ENCODE measurements at places on chromosomes 16 and 17. TPM values are rescaled to one million over a fixed set of nuclear protein-coding genes. Genes with fewer than 3 reads are reported as not detected.
A peak's percentile ranks its signal among the peaks of the same experiment; 100 is the strongest.

DNA sequence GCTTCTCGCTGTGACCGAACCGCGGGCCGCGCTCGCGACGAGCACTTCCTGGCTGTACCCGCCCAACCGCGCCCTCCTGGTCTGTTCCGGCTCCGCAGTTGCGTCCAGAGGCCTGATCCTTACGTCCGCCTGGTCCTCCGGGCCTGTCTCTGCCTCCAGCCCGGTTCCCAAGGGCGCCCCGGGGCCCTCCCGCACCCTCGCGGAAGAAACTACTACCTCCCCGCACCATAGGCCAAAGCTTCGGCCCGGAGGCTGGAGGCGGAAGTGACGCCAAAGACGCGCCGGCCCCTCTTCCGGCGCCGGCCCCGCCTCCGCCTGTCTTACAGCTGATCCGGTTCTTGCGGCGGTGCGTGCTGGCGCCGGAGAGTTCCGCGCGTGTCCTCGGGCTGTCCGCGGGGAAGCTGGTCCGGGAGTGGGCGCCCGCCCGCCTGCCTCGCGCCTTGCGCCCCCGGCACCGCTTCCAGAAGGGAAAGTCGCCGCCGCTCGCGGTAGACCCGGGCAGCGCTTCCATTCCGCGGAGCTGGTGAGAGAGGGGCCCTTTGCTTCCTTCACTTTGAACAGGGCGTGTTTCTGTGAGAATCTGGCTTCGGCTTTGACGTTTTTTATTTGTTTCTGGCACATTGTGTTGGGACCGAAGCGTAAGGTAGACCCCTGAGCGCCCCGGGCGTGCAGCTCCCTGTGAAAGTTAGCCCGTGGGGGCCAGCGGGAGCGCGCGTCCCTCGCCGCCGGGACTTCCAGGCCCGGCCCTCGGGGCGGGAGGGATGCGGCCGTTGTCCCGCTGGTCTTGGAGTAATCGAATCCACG is at the start of gene ZNF778:
ZNF778 (plus strand) TSS at position 316 of the 804 bp plus-strand sequence. CDS start 3,425 bp downstream, outside the sequence.
- peak within 1 kb of the TSS; percentile 92 for H3K27ac ChIP-seq
- H3K27me3 ChIP-seq, result no peaks in the 10 kb centered on the region
- peak within 1 kb of the TSS; percentile 72 for H3K4me3 ChIP-seq

DNA sequence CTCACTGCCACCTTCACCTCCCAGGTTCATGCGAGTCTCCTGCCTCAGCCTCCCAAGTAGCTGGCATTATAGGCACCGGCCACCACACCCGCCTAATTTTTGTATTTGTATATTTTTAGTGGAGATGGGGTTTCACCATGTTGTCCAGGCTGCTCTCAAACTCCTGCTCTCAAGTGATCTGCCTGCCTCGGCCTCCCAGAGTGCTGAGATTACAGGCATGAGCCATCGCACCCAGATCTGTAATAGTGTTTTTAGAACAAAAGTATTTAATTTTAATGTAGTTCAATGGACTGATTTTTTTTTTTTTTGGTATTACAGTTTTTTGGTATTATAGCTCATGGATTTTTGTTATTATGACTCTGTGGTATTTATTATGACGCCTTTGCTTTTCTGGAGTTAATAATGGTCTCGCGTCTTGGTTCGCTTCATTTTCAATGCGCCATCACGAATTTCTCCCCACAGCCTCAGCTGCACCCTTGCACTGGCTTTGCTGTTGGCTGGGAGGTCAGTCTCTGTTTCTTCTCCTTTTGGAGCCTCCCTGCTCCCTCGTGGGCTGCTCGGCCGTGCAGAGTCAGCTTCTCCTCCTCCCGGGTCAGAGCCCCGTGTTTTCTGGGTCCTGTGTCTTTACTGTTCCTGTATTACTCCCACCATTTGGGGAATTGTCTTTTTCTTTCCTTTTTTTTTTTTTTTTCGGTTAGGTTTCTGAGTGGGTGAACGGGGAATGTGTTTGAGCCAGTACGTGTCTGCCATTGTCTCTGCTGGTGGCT is 27.2 kb downstream of the BAIAP2 start:
- no peaks in the 10 kb centered on the region for H3K36me3 ChIP-seq
- no peaks in the 10 kb centered on the region for H3K27me3 ChIP-seq
- H3K4me1 ChIP-seq, result peaks cover 2% of the 10 kb centered on the region
- no peak overlapping the region for H3K27ac ChIP-seq
- no peak overlapping the region for H3K4me3 ChIP-seq

Gene SLC47A2
- total RNA-seq, result not detected

GRCh38 chr16:67000384-67001351 is 12.3 kb downstream of the CES4A start:
- H3K27me3 ChIP-seq, result no peaks in the 10 kb centered on the region
- peak overlapping the region; percentile 71 for H3K4me3 ChIP-seq
- peak; percentile 71 for DNase-seq
- peaks cover 4% of the 10 kb centered on the region for H3K36me3 ChIP-seq
- H3K27ac ChIP-seq, result peak overlapping the region; percentile 72

DNA sequence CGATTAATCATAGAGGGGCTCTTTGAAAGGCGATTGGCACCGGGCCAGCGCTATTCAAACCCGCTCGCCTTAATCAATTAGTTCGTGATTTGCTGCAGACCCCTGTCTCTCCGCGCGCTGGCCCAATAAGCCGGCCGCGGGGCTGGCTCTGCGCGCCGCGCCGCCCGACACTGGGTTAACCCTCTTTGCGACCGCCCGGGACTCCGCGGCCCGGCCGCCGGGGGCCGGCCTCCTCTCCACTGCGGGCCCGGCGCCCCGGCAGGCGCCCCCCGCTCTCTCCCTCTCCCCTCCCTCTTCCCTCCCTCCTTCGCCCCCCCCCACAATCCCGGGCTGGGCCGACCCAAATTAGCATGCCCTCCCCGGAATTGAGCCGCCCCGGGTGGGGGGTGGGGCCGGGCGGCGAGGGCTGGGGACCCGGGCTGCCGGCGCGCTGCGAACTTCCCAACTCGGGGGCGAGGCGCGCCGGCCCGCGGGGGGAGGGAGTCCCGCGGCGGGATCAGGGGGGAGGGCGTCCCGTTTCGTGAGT is 428 bp upstream of the SALL1 start:
- no peak for DNase-seq
- peaks cover 11% of the 10 kb centered on the region for H3K36me3 ChIP-seq
- no peaks in the 10 kb centered on the region for H3K4me1 ChIP-seq
- H3K27ac ChIP-seq, result no peak overlapping the region
- peaks cover 79% of the 10 kb centered on the region for H3K27me3 ChIP-seq

GRCh38 chr17:74491626-74492025 is 25.2 kb downstream of the CD300A start:
- no peak overlapping the region for H3K27ac ChIP-seq
- no peak overlapping the region for H3K4me3 ChIP-seq
- peaks cover 11% of the 10 kb centered on the region for H3K36me3 ChIP-seq

DNA sequence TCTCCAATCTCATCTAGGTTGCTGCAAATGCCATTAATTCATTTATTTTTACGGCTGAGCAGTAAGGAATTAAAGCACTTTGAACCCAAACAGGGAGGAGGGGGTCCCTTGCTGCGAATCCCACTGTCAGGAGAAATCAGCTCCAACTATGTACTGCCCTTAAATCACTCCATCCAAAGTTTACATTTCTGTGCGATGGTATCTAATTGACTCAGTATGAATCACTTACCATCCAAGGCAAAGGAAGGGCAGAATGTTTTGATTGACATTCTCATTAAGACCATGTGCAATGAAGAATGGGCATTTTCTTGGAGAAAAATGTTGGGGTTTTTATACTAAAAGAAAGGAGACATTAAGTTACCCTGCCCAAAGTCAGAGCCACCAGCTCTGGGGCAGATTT is 47.7 kb upstream of the XYLT1 start:
- no peaks in the 10 kb centered on the region for H3K4me1 ChIP-seq
- H3K36me3 ChIP-seq, result no peaks in the 10 kb centered on the region
- no peak for DNase-seq
- no peak overlapping the region for H3K4me3 ChIP-seq

Gene CHST5
- not detected for total RNA-seq

GRCh38 chr17:74838274-74838673 is 21.4 kb downstream of the GRIN2C start:
- no peak for DNase-seq
- peaks cover 10% of the 10 kb centered on the region for H3K4me1 ChIP-seq
- H3K36me3 ChIP-seq, result peaks cover 2% of the 10 kb centered on the region
- H3K27me3 ChIP-seq, result peaks cover 10% of the 10 kb centered on the region
- no peak overlapping the region for H3K27ac ChIP-seq

DNA sequence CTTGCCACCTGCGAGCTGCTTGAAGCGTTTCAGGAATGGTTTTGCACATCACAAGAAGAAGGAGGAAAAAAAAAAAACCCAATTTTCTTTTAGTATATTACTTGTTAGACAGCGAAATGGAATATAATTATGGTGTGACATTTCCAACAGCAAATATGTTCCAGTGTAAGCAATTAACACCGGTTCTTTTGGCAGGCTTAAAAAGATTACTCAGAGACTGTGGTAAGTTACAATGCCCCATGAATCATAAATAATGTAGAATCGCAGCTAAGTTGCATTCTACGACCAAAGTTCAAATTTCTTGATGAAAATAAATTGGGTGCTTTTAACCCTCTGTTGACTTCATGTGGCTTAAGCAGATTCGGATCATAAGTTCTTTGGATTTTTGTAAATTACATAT is 245.2 kb downstream of the XYLT1 start:
- H3K27ac ChIP-seq, result no peak overlapping the region
- no peaks in the 10 kb centered on the region for H3K27me3 ChIP-seq
- peaks cover 33% of the 10 kb centered on the region for H3K4me1 ChIP-seq
- peaks cover 17% of the 10 kb centered on the region for H3K36me3 ChIP-seq
- DNase-seq, result no peak

Gene FAM20A
- total RNA-seq, result not detected

Gene CORO1A
- total RNA-seq, result 1,875 TPM

- no peaks in the 10 kb centered on the region for H3K27me3 ChIP-seq
- H3K27ac ChIP-seq, result no peak overlapping the region
- peaks cover 70% of the 10 kb centered on the region for H3K36me3 ChIP-seq
- no peak overlapping the region for H3K4me3 ChIP-seq
- DNase-seq, result no peak
Observed at GRCh38 chr17:16007439-16007838, 7.8 kb downstream of the TTC19 start.

DNA sequence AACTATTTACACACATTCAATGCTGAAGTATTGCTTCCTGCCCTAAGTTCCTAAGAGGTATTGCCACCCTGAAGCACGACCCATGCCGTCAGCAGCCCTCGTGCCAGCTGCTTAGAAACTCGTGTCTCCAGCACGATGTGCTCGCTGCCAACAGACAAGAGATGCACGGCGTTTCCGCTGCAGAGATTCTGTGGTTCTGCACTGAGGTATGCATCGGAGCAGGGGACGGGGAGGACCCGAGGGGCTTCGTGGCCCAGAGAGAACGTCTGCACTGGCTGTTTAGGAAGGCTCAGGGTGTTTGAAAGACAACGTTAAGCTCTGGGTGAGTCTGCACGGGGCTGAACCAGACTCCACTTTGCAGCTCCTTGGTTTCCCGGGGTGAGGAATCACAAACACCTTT is 82.7 kb upstream of the CREBBP start:
- peaks cover 9% of the 10 kb centered on the region for H3K27me3 ChIP-seq
- peaks cover 4% of the 10 kb centered on the region for H3K36me3 ChIP-seq
- DNase-seq, result no peak

- no peak for DNase-seq
- H3K27ac ChIP-seq, result no peak overlapping the region
- H3K36me3 ChIP-seq, result no peaks in the 10 kb centered on the region
- H3K4me3 ChIP-seq, result no peak overlapping the region
- no peaks in the 10 kb centered on the region for H3K27me3 ChIP-seq
- no peaks in the 10 kb centered on the region for H3K4me1 ChIP-seq
Observed at GRCh38 chr16:49534901-49535610, 161.5 kb downstream of the C16orf78 start.

GRCh38 chr17:40063187-40063771 is 514 bp downstream of the THRA start:
- DNase-seq, result peak; percentile 50
- H3K36me3 ChIP-seq, result no peaks in the 10 kb centered on the region
- peaks cover 28% of the 10 kb centered on the region for H3K4me1 ChIP-seq
- H3K4me3 ChIP-seq, result peak overlapping the region; percentile 80
- H3K27me3 ChIP-seq, result peaks cover 23% of the 10 kb centered on the region
- no peak overlapping the region for H3K27ac ChIP-seq

Gene CCDC144A
- total RNA-seq, result 0.56 TPM

Gene KRTAP9-2
- not detected for total RNA-seq

DNA sequence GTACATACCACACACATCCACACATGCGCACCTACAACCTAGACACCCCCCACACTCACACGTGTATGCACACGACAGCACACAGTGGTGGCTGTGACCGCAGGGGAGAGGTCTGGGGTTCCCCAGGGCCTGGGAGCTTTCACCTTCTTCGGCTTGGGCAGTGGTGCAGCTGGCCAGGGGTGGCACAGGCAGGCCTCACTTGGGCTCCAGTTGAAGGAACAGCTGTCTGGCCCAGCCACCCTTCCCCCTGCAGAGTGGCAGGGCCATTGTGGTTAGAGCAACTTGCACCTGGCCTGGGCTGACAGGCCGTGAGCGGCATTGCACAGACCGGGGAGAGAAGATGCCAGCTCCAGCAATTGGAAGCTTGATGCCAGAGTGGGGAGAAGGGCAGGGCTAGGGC is 114.5 kb upstream of the GSE1 start:
- no peaks in the 10 kb centered on the region for H3K27me3 ChIP-seq
- no peak overlapping the region for H3K4me3 ChIP-seq
- H3K36me3 ChIP-seq, result no peaks in the 10 kb centered on the region
- H3K4me1 ChIP-seq, result no peaks in the 10 kb centered on the region

Gene LRRC37A
- total RNA-seq, result 2.5 TPM

DNA sequence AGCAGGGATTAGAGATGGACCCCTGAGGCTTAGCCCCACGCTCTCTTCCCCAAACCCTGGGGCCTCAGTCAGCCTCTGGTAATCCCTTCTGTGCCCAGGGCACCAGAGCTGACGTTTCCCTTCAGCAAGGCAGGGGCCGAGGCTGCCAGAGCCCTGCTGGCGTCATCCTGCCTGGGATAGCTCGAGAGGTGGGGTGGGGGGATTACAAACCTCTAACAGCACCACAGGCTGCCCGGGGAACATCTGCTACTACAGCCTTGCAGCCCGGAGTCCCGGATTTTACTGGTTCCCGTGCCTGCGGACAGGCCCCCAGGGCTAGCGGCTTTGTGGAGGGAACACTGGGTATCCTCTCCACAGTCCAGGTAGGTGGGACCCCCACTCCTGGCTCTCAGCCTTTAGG is at the start of gene AANAT:
AANAT (plus strand) TSS at position 238 of the 400 bp plus-strand sequence. CDS start 1,144 bp downstream, outside the sequence.
- H3K4me1 ChIP-seq, result peaks cover 4% of the 10 kb centered on the region
- DNase-seq, result no peak
- peaks cover 5% of the 10 kb centered on the region for H3K27me3 ChIP-seq
- no peak within 1 kb of the TSS for H3K27ac ChIP-seq
- H3K36me3 ChIP-seq, result peaks cover 3% of the 10 kb centered on the region
- H3K4me3 ChIP-seq, result no peak within 1 kb of the TSS

DNA sequence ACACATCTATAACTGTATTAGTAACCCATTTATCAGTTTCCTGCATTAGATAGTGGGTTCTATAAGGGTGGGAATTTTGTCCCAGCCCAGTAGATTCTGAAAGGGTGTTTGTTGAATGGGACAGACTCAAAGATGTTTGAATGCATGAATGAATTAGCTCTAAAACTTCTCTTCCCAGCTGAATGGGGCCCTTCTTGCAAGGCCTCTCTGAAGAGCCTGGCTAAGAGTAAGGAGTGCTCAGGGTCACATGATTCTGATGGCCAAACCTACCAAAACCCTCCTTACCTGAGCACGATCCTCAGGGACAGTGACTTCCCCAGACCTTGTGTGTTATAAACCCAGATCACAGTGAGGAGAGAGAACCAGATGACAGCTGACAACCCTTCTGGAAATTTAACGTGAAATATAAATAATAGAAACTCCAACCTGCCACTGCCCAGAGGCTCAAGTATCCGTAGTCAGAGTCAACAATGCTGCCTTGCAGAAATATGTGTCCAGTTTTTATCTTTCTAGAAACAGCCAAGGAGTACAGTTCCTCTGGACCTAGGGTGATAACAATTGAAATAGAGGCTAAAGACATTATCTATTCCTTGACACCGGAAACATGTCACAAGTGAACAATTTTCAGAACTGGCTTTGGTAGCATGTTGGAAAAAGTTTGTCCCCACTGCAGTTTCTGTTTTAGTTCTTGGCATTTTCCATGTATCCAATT is 268.9 kb upstream of the MAF start:
- no peak overlapping the region for H3K27ac ChIP-seq
- DNase-seq, result no peak
- no peaks in the 10 kb centered on the region for H3K4me1 ChIP-seq
- H3K27me3 ChIP-seq, result peaks cover 26% of the 10 kb centered on the region

Measured in activated CD8-positive, alpha-beta memory T cell treated with anti-CD3 and anti-CD28 coated beads, Interleukin-2, amount 10 ng/mL, durations not matched to agents 7 days and 5 days (primary cell).